ENCODE measurements at places on chromosomes 11 and 22.

DNA sequence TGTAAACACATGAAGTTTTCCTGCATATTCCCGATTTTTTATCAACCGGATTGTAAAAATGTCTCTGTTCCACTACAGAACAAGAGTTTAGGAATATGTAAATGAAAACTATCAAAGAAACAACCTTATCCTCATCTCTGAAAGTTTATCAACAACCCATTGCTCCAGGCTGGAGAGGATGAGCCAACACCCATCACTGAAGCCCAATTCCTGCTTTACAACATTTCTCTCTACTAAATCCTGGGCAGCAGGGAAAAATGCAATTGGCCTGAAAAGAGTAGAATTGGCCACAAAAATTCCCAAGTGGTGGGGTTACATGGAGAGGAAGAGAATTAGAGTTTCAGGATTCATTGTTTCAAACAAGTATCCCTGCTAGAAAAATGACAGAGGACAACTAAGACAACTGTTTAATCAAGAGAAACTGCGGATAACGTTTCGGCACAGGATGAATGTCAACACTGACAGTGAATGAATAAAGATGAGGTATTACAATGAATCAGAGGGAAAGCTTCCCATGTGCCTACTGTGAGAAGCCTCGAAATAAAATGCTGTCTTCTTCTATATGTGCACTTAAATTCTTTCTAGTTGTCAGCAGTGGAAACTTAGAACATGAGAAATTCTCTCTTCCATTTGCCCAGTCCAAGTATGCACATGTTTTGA lies 317.3 kb upstream of the ANO3 start:
- no peak for DNase-seq

DNA sequence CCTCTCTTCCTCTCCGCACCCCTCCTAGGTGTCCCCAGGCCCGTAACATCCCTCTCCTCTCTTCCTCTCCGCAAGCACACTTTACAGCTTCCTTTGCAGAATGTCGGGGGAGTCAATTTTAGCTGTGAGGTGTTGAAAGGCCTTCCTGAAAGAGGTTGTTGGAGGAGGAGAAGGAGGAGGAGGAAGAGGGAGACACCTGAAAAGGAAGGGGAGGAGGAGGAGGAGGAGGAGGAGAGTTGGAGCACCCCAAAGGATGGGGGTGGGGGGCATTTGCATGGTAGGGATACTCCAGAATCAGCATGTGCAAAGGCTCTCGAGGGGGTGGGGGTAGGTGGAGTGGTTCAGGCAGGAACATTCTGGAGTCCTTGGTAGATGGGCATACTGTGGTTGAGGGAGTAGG lies 1045.1 kb downstream of the TBC1D22A start:
- no peak for DNase-seq

DNA sequence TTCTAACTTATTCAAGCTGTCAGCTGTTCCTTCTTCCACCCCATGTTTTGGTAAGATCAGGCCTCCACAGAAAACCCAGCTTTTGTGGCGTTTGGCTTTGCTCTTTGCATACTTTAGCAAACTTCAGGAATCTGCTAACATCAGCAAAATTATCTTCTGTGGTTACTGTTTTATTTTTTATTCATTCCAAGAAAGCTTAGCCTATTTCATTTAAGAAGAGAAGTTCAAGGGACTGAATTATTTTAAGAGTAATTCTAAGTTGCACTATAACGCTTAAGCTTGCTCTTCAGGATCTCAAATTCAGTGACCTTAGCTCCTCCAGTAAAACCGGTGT lies 1.1 kb downstream of the JHY start:
- DNase-seq: no peak

- peak; percentile 33 for DNase-seq
Observed at GRCh38 chr22:20237480-20238440, 30.4 kb downstream of the RTN4R start.

GRCh38 chr11:64409707-64410403 lies 50.9 kb downstream of the RPS6KA4 start:
- no peak for DNase-seq

All from activated T-cell treated with anti-CD3 and anti-CD28 coated beads, Interleukin-2, amount 50 U/mL, for 48 hours (primary cell).